ENCODE measurements at places on chromosomes 7 and 10.

DNA sequence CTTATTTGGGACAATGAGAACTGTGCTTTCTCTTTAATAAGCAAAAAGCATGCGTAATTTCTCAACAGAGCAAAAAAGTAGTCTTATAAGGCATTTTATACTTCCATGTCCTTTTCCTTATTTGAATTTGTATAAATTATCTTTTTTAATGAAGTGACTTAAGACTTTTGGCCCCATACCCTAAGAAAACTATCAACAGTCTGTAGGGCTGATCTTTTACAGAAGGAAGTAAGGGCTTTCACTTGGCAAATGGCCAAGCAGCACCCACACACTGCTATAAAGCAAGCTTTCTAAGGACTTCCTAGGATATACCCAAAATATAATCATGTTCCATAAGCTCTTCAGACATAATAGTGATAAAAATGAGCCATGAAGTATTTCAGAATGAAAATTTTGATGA is 3.4 kb downstream of the CRPPA start:
- no peak for DNase-seq

DNA sequence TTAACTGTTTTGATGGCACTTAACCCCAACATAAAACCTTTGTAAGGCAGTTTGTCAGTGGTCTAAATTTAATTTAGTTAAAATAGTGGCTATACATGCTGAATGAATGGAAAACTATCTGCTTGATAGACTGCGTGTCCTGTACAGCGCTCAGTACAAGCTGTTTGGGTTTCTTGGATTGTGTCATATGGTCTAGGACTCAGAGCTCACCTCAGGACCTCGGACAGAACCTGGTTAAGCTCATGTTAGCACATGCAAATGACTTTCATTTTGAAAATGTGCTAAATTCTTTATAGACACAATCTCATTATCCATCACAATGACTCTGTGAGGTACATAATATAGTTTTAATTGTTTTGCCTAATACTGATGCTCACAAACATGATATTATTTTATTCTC is 55.7 kb upstream of the RELN start:
- DNase-seq = no peak

DNA sequence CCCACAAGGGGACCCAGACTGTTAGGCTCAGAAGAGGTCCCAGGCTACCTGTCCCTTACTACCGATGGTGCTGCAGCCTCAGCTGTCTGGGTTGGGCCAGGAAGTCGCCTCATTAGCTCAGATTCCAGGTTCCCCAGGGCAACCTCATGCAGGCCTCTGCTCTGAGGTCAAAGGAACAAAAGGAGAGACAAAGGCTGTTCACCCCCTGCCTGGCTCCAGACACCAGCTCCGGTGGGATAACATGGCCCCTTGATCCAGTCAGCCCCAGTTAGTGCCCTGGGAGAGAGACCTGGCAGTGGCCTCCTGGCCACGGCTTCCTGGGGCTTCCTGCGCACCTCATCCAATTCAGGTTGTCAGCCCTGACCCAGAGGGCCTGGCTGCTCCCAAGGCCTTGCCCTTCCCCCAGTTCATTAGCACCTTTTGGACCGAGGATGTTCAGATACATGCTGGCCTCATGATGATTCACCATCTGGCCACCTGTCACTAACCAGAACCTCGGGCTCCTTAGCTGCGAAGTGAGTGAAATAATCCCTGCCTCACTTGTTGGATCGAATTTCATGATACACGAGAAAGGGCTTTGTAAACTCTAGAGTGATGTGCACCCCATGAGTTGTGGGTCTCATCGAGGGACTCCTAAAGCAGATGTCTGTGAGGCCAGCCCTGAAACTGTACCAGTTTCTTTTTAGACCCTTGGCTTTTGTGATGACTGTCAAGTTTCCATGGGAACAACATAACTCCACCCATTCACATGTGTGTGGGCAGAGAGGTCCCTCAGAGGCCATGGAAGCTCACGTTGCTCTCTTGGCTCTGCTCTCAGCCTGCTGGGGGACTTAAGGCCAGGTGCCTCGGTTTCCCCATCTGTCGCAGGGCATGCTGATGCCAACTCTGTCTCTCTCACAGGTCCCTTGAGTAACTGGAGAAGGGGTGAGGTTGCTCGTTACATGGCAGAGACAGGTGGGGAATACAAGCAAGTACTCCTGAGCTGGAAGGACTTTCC is 79.5 kb upstream of the PCBD1 start:
- no peak for DNase-seq

- peak; percentile 82 for DNase-seq
Observed at GRCh38 chr7:93719546-93719945, 145.0 kb upstream of the CALCR start.

DNA sequence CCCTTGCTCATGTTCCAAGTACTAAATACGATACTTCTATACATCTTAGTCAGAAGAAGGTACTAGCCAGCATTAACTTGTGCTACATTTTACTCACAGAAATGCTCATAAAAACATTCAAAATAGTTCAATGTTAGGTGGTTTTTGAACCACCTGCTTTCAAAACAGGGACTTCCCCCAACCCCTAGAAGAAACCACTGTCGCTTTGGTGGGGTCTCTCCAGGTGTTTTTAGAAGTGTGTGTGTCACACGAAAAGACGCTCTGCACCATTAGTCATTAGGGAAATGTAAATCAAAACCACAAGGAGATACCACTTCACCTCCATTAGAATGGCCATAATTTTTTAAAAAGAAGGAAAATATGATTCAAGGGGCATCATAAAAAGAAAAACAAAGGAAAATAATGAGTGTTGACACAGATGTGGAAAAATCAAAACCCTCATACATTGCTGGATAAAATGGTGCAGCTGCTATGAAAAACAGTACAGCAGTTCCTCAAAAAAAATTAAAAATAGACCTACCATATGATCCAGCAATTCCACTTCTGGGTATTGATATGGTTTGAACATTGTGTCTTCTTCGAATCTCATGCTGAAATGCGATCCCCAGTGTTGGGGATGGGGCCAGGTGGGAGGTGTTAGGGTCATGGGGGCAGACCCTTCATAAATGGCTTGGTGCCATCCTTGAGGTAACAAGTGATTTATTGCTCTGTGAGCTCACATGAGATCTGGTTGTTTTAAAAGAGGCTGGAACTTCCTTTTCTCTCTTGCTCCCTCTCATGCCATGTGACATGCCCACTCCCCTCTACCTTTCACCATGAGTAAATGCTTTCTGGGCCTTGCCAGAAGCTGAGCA is 74.2 kb downstream of the MALSU1 start:
- no peak for DNase-seq

DNA sequence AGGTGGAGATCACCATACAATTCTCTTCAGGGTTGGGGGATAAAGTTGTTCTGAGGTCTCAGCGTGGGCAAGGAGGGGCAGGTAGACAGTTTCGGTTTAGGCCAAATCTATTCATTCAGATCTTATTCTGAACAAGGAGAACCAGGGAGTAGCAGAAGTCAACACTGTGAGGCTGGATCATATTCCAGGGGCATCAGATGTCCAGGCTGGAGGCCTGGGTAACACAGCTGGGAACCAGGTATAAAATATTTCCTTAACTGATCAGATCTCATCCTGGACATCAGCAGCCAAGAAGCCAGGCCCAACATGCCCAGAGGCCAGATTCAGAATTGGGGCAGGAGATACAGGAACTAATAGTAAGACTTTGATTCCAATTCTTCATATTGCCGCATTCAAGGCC is 19.2 kb upstream of the FLNC start:
- no peak for DNase-seq

GRCh38 chr7:128168667-128169210 is 72.3 kb upstream of the LEP start:
- DNase-seq = no peak

- DNase-seq = no peak
Observed at GRCh38 chr10:56318816-56319215, 42.2 kb downstream of the ZWINT start.

- peak; percentile 96 for DNase-seq
Observed at GRCh38 chr10:15472431-15473395, 101.6 kb upstream of the FAM171A1 start.

DNA sequence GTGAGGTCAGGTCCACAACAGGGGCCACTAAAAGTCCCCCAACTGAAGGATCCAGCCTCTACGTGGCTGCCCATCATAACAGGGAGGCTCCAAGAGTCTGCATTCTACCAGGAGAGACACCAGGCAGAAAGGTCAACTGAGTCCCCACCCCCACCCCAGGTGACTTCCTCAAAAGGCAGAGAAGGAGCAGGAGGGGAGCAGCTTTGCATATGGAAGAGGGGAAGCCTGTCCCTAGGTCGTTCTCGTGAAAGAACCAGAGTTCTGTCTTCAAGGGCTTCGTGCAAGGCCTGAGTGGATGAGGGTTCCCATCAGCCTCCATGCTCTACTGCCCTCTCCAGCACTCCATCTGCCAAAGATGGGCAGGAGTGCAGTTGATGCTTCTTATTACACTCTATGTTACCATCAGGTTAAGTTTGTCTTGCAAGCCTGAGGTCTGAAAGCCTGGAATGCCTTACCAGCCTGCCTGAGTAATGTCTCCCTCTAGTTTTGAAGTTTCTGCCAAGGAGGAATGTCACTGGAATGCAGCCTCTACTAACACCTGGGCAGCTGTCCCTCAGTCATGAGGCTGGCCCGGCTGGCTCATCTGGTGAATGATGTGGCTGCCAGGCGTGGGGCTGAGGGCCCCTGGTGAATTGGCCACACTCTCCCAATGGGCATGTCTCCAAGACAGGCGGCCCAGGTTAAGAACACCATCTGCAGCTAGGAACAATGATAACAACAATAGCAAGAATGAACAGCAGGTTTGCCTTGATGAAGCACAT is 54.3 kb upstream of the SMNDC1 start:
- no peak for DNase-seq

GRCh38 chr10:53025172-53025711 is 252.7 kb upstream of the MBL2 start:
- no peak for DNase-seq

DNA sequence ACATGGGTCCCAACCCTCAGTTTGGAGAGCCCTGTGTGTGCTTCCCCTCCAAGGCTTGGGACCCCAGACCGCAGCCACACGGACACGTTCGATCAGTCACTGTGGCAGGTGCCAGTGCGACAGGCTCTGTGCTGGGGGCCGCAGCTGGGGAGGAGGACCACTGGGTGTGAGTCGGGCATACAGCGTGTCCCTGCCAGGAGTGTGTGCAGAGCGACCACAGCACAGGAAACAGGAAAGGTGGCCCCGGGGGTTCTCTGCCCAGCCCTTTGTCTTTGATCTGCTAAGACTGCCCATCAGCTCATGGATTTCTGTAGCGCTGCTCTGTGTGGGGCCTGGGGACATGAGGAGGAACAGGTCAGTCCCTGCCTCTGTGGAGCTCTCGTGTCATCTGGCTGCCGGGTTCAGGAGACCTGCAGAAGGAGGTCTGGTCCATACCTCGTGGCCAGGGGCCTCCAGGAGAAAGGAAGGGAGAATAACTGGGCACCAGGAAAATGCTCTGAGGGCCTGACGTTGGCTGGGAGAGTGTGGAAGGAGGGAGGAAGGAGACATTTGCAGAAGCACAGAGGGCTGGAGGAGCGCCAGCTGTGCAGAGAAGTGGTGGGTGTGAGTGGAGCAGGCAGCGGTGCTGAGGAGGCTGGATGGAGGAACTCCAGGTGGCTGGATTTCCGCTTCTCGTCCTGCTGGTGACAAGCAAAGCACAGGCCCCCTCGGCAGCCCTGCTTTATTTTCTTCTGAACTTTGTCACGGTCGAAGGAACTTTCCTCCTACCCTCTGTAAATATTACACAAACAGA is 4.1 kb downstream of the NUDT1 start:
- DNase-seq = no peak

- no peak for DNase-seq
Observed at GRCh38 chr7:2936301-2936700, 92.2 kb upstream of the GNA12 start.

GRCh38 chr7:131556053-131556908 is at the start of gene PODXL:
PODXL (minus strand) TSS chr7:131556628; CDS start chr7:131556359, 269 bp downstream.
- no peak for DNase-seq

DNA sequence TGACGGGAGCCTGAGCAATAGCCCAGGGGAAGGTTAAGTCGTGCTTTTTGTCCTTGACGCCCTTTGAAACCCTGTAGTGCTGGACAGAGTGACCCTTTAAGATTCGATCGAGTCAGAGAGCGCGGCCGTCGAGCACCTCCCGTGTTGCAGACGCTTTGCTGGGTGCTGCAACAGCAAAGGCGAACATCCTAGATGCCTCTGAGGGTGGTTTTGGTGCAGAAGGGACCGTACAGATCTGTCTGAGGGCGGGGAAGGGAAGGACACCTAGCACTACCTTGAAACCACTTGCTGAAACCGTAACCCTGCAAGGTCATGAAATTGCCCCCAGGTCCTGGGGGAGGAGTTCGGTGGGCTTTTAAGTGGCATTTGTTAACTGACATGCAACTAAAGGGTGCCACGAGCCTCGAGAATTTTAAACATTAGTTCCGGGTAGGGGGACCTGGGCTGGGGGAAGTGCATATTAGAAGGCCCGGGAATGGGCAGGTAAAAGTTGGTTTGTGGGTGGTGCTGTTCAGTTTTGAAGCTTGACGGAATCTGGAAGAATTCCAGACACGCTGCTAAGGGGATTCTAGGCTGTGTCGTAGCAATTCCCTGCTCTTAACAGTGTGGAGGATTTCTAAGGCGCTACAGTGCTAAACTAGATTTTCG is 786 bp downstream of the ATP5F1C start:
- DNase-seq = no peak

DNA sequence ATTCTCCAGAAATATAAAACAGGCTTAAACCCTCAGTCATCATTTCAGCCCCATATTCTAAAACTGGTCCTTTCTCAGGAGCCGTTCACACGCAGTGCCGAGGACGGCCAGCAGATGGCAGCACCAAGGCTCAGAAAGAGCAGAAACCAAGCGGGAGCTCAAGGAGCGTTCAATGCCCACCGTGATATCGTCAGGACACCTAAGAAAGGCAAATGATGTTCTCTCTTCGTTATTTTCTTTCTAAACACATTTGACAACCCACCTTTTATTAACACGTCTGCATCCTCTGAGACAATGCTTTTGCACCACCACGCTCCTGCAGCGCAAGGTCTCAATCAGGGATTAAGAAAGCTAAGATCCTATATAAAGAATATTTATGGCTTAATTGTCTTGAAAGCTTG is 45.7 kb upstream of the RBM33 start:
- DNase-seq = peak; percentile 53

DNA sequence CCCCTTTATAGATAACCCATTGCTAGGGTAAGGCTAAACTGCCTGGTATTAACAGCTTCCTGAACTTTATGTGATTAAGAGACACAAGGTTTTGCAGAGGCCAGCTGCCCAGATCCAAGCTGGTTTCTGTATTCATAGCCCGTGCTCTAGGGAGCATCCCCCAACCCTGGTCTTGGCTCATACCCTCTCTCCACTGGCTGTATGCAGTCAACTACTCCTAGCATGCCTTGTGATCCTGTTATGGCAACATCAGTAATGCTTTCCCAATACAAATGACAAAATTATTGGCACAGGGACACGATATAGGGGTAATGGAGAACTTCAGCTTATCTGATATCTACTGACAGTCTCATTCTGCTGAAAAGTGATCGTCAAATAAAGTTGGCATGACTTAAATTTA is 202.8 kb upstream of the MKLN1 start:
- no peak for DNase-seq

- DNase-seq = no peak
Observed at GRCh38 chr7:134419875-134420274, 39.0 kb downstream of the AKR1B1 start.

DNA sequence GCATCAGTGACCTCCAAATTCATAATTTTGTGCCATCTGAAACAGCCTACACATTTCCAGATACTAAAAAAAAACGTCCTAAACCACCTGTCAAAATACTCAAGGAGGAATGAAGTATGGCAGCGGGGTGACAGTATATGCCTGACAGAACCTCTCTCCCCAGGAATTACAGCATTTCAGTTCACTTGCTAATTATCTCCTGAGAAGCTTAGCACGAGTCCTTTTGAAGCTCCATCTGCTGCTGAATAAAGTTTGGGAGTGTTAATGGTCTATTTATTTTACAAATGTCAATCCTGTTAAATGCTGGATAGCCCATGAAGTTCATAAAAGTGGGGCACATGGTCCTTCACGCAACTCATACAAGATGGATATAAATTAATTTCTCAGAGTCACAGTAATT is 29.4 kb upstream of the ANLN start:
- DNase-seq = no peak
